ENCODE measurements at places on chromosomes 2 and 18.

- DNase-seq = no peak
Measured at GRCh38 chr2:234932591-234933168, 19.1 kb upstream of the SH3BP4 start.

DNA sequence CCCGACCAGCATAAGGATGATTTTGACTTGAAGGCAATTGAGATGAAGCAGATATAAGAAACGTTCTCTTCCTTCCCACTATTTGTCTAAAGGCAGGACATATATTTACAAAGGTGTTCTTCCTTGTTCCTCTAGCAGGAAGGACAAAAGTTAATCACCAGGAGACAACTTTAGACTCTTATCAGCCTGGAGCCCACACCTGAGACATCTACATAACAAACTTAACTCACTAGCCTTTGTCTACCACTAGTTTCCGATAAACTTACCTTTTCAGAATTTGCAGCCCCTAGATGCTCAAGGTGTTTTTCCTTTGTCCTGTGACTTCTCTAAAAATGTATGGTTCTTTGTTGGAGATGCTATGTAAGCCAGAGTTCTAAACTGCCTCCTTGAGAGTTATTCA is 1047.8 kb upstream of the NXPH2 start:
- no peak for DNase-seq

GRCh38 chr2:148656516-148656915 is 12.0 kb downstream of the EPC2 start:
- DNase-seq = no peak

- no peak for DNase-seq
Measured at GRCh38 chr18:2121224-2121623, 450.1 kb downstream of the METTL4 start.

DNA sequence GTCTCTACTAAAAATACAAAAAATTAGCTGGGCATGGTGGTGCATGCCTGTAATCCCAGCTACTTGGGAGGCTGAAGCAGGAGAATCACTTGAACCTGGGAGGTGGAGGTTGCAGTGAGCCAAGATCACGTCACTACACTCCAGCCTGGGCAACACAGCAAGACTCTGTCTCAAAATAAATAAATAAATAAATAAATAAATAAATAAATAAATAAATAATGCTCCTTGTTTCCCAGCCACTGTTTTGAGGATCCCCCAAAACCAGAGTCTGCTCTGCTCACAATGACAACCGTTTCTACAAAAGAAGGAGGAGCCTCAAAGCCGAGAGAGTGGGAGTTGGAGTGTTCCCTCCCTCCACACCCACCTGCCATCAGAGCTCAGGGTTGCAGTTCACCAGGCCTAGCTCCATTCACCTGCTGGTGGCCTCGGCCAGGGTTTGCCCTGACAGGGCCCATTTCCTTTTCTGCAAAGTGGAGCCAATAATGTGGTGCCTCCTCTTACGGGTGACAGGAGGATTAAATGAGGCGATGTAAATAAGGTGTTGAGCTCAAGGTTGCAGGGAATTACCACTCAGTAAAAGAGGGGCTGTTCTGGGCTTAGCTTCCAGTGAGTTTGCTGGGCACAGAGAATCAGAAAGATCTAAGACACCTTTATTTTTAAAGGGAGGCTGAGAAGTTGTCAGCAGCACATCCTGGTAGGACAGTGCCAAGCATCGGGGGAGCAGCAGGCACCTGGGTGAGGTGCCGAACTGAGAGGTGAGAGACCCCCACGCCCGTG is 25.5 kb downstream of the CRACDL start:
- DNase-seq = no peak

DNA sequence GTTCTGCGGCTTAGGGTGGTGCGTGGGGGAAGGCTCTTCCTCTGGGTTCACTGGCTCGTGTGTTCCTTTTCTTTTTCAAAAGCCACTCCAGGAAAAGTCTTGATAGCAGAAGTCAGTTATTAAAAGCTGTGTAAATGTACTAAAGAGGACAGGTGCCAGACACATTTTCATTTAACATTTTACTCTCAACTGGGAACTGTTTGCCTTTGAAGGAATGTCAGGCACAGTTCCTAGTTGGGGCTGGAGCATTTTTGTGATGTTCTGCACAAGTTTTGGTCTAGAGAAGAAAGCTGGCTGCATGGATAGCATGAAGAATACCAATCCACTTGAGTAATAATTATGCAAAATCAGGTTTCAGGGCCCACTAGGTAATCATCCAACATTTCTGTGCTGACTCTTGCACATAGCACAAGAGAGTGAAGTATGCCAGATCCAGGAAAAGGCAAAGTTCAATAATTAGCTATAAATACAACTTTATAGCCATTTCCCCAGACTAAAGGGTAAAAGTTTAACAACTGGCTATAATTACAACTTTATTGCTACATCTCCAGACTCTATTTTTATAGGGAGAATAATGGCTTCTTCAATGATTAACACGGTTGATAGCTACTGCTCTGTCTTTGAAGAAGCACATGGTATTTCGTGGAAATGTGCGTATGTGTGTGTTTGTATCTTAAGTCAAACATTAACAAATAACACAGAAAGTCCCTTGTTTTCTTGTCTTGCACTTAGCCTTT is 16.2 kb downstream of the SCYGR8 start:
- no peak for DNase-seq

DNA sequence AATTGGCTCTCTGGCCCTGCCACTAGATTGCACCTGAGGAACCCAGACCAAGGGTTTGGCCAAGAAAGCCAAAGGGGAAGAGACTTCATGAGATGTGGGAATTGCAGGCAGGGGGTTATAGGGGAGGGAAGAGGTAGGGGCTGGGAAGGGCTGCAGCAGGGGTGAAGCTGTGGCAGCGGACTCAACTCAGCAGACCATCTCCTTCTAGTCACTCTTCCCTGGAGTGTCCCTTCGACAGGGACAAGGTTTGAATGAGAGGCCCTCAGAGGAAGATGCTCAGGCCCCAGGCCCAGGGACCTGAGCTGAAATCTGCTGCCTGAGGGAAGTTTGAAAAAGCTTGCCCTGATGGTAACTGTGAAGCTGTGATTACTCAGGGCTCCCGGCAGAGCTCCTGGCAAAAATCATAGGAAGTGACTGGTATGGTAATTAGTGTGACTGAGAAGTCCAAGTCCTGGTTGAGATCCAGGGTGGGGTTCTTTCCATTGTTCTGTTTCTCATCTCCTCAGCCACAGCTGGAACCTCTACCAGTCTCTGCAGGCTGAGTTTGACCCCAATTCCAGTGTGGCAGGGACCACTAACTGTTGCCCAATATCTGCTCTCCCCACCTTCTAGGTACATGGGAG is 300.9 kb downstream of the CYP26B1 start:
- no peak for DNase-seq

- DNase-seq = no peak
Measured at GRCh38 chr2:198287706-198288105, 483.3 kb downstream of the PLCL1 start.

DNA sequence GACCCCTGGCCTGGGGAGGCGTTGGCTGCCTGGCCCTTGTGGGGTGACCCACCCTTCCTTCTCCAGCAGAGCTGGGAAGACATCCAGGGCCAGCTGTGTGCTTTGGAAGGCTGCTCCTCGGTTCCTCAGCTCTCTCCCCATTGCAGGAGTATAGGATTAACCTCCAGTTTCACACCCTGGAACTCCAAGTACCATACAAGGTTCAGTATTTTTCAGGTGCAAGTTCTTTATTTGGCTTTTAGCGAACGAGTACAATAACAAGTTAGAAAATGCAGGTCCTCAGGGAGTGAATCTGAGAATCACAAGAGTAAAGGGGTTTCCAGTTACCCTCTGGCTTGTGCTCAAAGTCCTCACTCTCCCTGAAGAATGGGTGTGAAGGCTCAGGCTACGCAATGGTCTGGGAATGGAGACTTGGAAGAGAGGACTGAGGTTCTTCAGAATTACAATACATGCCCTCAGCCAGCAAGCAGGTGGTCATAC is 101.2 kb downstream of the APOB start:
- DNase-seq = no peak

DNA sequence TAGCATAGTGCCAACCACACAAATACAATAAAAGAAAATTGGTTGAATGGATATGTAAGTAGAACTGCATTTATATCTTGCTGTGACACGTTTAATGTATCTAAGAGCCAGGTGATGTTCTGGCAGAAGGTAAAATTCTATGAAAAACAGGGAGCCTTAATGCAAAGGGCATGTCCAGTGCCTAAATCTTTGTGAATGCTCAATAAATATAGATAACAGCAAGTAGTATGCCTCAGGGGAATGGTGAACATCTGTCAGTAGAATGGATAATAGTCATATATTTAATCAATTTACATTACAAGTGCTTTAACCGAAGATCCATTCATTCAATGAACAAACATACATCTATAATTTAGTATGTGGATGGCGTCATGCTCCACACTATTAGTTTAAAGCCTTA is 43.7 kb upstream of the NYAP2 start:
- DNase-seq = no peak

DNA sequence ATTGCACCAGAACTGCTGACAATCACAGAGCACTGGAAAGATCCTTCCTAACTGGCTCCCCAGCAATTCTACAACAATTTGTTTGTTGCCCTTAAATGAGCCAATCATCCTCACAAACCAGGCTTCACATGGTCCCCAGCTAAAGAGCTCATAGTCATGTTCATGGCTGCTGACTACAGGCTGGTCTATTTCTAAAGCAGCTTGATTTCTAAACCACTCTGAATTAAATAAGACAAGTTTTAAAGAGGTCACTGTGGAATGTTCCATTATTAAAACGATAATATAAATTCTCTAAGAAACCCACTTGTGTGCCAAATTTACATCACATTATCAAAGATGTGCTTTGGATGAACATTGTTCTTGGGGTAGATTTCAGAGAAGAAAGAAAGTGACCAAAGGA is 110.7 kb downstream of the COPS8 start:
- DNase-seq = no peak

GRCh38 chr2:47336259-47337238 is 66.4 kb upstream of the MSH2 start:
- peak; percentile 42 for DNase-seq

- DNase-seq = no peak
Measured at GRCh38 chr2:206502729-206503128, 59.4 kb downstream of the ADAM23 start.

- DNase-seq = no peak
Measured at GRCh38 chr2:120759543-120760331, 24.1 kb downstream of the GLI2 start.

DNA sequence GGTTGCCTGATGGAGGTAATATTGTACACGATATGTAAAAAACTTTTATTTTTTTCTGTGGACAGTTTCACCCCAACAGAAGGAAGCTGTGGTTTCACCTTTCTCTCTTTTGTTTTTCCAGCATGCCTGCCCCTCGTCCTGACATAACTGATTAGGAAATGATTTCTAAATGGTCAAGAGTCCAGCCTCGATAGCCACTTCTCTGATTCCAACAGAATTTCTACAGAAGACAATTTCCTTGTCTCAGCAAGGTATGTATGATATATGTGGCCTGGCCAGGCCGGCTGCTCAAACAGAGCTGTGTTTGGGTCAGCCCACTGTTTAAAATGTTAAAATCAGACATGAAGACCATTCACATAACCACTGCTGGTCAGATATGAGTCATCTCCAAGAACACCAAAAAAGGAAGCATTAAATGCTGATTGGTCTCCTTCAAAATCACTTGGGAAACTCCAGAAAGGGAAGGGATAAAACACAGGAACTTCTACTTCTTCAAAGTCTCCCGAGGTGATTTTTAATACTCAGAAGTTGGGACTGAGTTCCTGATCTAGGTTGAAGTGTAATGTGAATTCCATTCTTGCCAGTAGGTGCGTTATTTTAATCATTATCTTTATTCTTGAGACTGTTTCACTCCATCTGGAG is 22.3 kb downstream of the ATP8B1 start:
- DNase-seq = no peak

DNA sequence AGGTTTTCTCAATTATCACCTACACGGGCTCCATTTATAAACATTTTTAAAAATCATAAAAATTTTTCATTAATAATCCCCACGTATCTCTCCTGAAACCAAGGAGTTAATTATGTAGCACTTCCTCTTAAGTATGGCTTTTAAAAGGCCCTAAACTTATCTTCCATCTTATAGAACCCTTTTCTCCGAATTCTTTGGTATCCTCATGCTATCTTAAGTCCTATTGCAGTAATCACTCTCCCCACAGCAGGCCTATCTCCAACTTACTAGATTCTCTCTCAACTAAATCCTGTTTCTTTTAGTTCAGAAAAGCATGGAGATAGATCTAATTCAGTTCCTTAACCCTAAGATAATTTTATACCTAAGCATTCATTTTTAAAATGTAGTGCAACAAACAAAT is 26.2 kb downstream of the RPRD1A start:
- DNase-seq = no peak

- no peak for DNase-seq
Measured at GRCh38 chr2:179636100-179636980, 225.1 kb downstream of the ZNF385B start.

DNA sequence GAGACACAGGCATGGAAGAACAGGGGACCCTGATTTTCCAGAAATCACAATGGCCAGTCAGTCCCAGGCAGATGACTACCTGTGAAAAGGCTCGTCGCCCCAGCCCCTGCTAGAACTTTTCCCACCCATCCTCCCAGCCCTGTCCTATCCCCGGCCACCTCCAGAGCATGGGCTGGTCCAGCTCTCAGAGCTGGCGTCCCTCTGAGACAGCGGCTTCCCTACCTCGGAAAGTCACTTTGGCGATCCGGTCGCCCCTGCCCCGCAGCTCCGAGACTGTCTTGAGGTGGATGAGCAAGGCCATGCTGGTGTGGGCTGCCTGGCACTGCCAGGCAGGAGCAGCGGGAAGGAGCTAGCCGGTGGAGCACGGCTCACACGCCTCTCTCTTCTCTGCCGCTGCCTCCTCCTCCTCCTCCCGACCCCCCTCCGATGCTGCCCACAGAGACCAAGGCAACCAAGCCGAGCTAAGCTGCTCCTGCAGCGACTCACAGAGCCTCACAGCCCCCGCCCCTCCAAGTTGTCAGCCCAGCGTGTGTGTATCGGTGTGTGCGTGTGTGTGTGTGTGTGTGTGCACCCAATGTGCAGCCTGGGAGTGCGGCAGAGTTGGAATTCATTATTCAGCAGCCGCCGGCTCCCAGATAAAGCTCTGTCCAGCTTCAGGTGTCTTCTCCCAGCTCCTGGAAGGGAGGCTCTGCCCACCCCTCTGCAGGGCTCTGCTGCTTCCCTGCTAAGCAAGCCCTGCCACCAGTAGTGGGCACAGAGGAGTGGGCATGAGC is 80.5 kb upstream of the OTOF start:
- no peak for DNase-seq

- no peak for DNase-seq
Measured at GRCh38 chr2:70385966-70386595, 84.2 kb upstream of the FAM136A start.

- no peak for DNase-seq
Measured at GRCh38 chr2:125979886-125980285, 676.1 kb upstream of the GYPC start.

GRCh38 chr2:133438848-133439564 is 129.3 kb downstream of the NCKAP5 start:
- DNase-seq = no peak

DNA sequence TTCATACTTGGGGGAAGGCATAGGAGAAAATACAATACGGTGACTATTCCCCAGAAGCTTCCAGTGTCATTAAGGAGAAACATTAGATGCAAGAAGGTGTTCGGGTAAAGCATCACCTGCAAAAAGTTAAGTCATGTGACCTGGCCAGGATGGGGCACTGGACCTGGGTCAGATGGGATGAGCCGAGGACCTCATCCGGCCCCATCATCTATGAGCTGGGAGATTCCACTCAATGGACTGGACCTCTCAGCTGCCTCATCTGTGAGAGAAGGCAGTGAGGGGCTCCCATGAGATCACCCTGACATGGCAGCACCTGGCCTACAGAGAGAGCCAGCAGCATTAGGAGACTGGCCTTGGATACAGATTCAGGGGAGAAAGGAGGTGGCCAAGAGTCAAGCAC is 111.4 kb upstream of the TEX51 start:
- no peak for DNase-seq

All from hematopoietic multipotent progenitor cell treated with erythropoietin and hydrocortisone succinate and interleukin-3 and kit ligand, for 17 days (in vitro differentiated cells).